ENCODE measurements at places on chromosomes 6 and 20.
A peak's percentile ranks its signal among the peaks of the same experiment; 100 is the strongest.

DNA sequence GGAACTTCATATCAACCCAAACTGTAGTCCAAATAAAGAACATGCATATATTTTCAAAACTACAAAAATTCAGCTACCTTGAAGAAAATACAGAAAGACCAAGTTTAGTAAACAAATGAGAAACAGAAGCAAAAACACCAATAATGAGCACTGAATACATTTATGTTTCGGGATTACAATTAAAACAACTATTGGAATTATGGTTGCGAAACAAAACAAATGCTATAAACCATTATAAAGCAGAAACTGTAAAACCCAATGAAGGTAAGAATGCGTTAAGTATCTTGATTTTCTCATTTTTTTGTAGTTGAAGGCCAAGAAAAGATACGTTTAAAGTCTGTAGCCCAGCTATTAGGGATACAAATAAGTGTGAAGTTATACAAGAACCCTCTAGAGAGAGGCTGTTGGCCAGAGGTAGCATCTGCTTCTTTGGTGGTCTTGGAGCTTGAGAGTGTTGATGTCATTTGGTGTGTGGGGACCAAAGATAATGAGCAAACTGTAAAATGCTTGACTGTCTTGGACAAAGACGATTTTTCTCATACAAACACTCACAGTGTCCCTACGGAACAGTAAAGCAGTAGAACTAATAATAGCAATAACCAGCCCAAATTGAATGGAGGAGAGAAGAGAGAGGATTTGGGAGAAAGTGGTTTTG, 111.5 kb downstream of the PRND start:
- no peak for DNase-seq

DNA sequence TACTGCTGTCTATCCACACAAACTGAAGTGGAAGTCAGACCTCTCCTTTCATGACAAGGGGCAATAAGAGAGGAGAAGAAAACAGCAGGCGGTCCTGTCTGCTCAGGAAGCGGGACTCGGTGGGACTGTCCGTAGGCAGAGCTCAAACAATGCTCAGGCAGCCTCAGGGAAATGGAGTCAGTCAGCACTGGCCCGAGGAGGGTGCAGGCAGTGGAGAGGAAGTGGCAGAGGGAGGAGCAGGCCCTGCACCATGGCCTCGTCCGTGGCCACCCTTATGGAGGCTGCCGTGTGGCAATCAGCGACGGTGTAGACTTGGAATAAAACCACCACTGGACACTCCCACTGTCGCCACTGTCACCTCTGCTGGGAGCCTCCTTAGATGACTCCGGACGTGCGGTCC, 19.6 kb downstream of the FOXC1 start:
- DNase-seq, result no peak

DNA sequence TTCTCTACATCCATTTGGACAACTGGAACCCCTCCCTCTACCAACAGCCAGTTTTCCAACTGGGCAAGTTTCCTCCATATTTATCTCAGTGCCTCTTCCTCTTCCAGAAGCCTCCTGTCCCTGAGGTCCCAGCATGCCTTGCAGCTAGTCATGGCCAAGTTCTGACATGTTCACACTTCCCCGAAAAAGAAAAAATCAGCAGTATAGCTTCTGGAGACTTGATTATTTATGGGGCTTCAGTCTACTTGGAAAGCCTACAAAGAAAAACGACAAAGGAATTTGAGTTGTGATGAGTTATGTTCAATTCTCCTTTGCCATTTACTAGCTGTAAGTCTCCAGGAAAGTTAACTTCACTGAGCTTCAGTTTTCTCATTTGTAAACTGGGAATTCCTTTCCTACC, 406.5 kb downstream of the MAFB start:
- no peak for DNase-seq

DNA sequence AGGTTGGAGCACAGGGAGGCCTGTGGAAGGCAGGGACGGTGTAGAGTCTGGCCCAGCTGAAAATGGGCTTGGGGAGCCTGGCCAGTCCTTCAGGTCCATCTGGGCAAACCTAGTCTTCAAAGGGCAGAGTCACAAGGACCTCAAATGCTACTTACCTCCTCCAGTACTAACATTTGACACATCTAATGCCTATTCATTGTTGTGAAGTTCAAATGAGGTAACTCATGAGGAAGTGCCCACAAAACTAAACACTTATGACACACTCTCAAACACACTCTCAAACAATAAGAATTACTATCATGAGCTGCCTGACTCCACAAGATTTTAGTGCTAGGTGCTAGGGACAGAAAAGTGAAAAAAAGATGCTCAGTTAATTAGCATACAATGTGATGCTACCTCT, 27.1 kb downstream of the DAAM2 start:
- no peak for DNase-seq

- DNase-seq, result no peak
These were observed 2.3 kb downstream of the ZBTB2 start for GRCh38 chr6:151388997-151389617.

GRCh38 chr6:111086685-111087084, 618 bp upstream of the SLC16A10 start:
- no peak for DNase-seq

DNA sequence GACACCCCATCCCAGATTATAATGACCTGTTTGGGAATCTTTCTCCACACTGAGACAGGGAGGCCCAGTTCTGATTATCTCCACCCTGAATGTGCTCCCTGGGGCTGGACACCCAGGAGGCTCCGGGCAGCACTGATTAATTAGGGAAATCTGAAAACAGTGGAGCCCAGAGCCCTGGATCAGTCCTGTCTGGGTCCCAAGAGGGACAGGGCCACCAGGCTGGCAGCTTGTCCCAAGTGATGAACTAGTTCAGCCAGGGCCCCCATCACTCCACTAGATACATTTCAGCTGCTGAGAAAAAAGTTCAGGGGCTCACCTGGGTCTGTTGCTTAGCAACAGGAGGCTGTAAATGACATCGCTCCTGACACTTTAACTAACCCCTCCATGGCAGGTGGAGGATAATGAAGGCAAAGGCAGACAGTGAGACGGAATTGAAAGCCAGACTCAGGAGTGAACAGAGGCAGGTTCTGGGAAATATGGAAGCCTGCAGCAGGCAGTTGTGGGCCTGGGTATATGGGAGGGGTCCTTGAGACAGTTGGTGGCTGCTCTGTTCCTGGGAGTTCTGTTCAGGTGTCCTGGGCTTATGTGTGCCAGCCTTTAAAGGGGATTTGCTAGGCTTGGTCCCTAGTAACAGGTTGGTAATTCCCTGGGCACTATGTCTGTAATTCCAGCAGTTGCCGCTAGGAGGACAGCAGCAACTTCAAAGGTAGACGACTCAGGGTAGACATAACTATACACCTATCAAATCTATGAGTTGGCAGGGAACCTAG, 78.3 kb upstream of the CTNNBL1 start:
- DNase-seq, result peak; percentile 50
